ENCODE measurements at places on chromosomes 2 and 18.

DNA sequence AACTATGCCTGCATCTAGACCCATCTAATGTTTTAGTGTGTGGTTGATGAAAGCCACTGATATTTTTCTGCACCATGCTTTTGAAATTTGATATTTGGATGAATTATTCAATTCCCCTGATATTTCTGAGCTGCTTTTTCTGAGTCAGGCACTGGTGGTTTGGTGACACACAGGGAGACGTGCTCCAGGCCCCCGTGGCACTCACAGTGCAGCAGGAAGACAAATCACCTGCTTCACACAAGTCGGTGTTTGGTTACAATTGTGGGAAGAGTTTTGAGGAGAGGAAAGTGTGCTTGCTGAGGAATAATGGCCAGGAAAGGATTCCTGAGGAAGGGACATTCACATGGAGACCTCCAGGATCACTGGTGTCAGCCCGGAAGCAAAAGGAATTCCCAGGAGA lies 179.7 kb downstream of the ACKR3 start:
- no peak for DNase-seq

DNA sequence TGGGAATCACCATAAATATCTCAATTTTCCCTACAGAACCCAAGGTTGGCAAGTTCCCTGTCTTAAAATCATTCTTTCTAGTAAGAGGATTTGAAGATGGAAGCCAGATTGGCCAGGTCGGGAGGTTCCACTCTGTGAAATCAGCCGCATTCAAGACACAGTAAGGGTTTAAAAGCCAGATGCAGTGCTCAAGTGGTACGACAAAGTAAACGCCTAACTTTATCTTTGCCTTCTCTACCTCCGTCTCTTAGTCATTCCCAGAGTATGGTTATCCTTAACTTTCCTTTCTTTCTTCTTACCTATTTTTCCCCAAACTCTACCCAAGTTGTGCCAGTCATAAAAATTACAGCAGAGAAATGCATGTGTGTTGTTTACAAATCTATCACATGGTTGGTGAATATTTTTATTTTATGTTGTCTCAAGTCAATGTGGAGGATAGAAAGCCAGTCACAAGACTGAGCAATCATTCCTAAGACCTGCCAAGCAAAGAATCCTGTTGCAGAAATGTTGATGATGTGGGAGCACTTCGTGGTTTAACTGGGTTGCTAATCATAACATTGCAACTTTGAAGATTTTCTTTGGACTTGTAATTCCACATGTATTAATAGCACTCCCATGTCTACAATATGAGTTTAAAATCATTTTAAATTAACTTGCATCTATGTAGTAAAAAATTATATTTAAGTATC lies 62.6 kb downstream of the SLC40A1 start:
- no peak for DNase-seq

GRCh38 chr2:141654311-141654710 lies 476.5 kb downstream of the LRP1B start:
- no peak for DNase-seq

- DNase-seq = no peak
Observed at GRCh38 chr2:34853646-34854045, 1254.5 kb upstream of the FAM98A start.

DNA sequence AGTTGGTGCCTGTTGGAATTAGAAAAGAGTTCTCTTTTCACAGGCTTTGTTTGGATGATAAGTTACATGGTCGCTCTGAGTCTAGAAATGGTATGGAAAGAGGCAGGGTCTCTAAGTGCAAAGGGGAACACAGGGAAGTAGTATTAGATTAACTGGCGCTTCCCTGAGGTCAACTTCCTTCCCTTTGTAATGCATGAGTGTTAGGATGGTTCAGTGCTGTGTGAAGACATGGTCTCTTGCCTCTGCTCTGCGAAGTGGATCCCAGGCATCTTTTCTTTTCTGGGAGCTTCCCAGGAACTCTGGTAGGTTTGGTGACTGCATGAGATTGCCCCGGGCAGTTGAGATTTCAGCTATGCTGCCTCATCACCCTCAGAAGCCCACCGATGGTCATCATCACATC lies 170.3 kb downstream of the MIB1 start:
- DNase-seq = no peak

All from NCI-H2081 treated with DMSO at 0.1 percent for 48 hours (cell line).